ENCODE measurements at places on chromosomes 2 and 18.
A peak's percentile ranks its signal among the peaks of the same experiment; 100 is the strongest.

DNA sequence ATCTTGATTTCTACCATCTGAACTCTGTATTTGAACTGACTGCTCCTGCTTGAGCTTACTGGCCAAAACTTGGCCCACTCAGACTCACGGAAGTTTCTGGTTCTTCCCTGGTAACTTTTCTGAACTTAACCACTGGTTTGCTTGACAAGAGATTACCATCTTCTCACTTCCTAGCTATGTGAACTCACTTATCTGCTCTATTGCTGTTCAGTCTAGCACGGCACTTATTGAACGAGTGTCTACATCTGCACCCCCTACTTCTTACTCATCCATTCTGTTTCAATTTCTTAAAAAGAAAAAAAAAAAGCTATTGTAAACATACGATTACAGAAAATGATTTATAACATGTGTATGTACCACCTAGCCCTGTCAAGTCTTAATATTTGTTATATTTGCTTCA is 9.0 kb downstream of the CKAP2L start:
- DNase-seq, result no peak
- no peak overlapping the region for H3K27ac ChIP-seq
- H3K4me3 ChIP-seq, result no peak overlapping the region
- no peaks in the 10 kb centered on the region for H3K4me1 ChIP-seq

- H3K27ac ChIP-seq, result no peak overlapping the region
- peak; percentile 4 for DNase-seq
- no peaks in the 10 kb centered on the region for H3K36me3 ChIP-seq
- no peaks in the 10 kb centered on the region for H3K27me3 ChIP-seq
- no peak overlapping the region for H3K4me3 ChIP-seq
These were observed 98.7 kb upstream of the POU3F3 start for GRCh38 chr2:104755026-104755878.

DNA sequence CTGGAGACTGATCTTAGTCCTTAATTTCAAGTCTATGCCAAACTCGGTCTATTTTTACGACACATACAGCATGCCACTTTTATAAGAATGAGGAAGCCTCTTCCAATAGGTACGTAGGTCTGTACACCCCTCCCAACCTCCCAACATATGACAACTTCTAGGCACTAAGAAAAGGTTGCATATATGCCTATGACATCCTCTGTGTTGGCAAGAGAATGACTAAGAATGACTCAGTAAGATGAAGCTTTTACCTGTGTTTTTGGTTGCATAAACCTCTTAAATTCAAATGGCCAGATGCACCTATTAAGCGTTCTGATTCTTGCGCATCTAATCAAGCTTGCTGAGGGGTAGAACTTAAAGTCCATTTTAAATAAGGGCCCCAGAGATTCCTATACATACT is 586.4 kb upstream of the ZEB2 start:
- no peak for DNase-seq
- no peaks in the 10 kb centered on the region for H3K4me1 ChIP-seq
- H3K4me3 ChIP-seq, result no peak overlapping the region
- H3K36me3 ChIP-seq, result no peaks in the 10 kb centered on the region
- H3K27me3 ChIP-seq, result no peaks in the 10 kb centered on the region
- H3K27ac ChIP-seq, result no peak overlapping the region

DNA sequence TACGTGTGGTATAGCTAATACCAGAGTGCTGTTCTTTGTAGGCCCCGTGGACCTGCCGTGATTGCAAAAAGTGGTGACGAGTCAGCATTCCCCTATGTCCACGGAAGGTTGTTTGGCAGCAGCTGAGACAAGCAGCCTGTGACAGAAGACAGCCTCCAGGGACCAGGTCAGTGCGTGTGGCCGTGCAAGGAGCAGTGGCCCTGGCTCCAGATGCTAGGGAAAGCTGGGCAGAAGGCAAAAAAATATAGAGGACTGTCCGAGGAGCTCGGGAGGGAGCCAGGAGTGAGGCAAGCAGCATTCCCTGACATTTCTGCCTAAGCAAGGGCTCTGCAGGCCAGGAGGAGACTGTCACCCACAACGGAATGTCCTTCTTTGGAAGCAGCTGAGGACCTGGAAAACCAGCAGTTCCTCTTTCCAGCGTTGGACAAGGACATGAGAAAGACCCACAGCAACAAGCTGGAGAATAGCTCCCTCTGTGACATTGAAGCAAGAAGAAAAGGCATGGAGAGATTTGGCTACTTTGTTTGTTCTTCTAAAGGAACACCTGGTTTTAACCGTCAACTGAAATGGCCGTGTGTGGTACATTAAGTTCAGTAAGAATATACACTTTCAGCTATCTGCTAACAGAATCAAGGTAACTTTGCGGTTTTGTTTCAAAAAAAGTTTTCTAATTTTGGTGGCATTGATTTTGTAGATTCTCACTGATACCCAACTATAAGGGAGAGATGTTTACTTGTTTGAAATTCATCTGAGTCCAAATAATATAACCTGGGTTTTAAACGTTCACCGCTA is 58.3 kb downstream of the NPAS2 start:
- peak overlapping the region; percentile 56 for H3K27ac ChIP-seq
- peaks cover 18% of the 10 kb centered on the region for H3K4me1 ChIP-seq
- no peak for DNase-seq
- H3K4me3 ChIP-seq, result no peak overlapping the region
- no peaks in the 10 kb centered on the region for H3K27me3 ChIP-seq
- no peaks in the 10 kb centered on the region for H3K36me3 ChIP-seq

GRCh38 chr2:179344970-179345369 is 80.3 kb upstream of the SESTD1 start:
- peaks cover 14% of the 10 kb centered on the region for H3K4me1 ChIP-seq
- H3K4me3 ChIP-seq, result no peak overlapping the region
- H3K36me3 ChIP-seq, result no peaks in the 10 kb centered on the region
- H3K27me3 ChIP-seq, result no peaks in the 10 kb centered on the region
- H3K27ac ChIP-seq, result peak overlapping the region; percentile 69
- no peak for DNase-seq

DNA sequence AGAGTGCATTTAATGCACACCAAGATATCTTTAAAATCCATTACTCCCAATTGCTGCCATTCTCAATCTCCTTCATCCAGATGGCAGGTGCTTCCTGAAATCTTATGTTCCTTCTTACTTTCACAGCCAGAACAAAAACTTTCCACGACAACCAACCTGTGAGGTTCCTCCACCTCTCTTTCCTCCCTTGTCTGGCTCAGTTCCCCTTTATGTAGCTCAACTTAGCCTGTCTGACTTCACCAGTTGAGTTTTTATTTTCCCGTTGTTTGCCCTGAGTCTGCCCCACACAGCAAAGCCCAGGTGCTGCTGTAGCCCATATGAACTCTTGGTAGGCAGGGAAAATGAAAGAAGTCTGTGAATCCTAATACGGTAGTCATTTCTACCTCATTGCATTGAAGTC is 112.5 kb downstream of the MREG start:
- no peak overlapping the region for H3K4me3 ChIP-seq
- H3K27me3 ChIP-seq, result no peaks in the 10 kb centered on the region
- no peak overlapping the region for H3K27ac ChIP-seq
- DNase-seq, result no peak
- H3K36me3 ChIP-seq, result no peaks in the 10 kb centered on the region
- H3K4me1 ChIP-seq, result no peaks in the 10 kb centered on the region

Data from adrenal gland (tissue), 19 donors.